ENCODE measurements at places on chromosomes 16 and 17.

- DNase-seq: no peak
These were observed 20.4 kb downstream of the USP10 start for GRCh38 chr16:84720177-84720579.

DNA sequence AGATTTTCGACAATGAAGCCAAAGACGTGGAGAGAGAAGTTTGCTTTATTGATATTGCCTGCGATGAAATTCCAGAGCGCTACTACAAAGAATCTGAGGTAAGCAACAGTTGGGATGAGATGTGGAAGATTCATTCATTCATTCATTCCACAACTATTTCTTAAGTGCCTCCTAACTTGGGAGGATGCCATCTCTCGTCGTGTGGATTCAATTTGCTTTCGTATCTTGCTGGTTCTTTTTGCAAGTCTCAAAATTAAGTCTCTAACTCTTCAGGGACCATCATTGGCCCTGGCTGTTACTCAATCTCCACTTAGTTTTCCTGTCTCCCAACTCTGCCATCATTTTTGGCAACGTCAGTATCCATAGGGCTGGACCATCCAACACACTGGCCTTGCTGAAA, 85.6 kb upstream of the NOL11 start:
- no peak for DNase-seq

GRCh38 chr16:68377667-68378393, 67.0 kb downstream of the PRMT7 start:
- no peak for DNase-seq

DNA sequence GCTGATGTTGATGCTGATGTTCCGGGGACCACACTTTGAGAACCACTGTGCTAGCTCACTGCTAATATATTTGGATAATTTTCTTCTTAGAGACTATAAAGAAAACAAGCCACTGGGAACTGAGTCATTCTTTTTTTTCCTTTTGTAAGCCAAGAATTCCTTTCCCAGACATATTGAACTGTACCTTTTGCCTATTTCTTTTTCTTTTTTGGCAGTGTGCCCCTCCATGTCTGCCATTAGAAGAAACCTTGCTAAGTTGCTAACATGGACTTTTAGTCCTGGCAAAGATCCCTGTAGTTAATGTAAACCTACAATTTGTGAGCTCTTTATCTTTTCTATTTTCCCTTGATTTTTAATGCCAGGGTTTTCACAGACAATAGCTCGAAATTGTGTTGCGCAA, 17.3 kb upstream of the ERCC4 start:
- DNase-seq: no peak

- no peak for DNase-seq
These were observed 4.3 kb upstream of the XYLT1 start for GRCh38 chr16:17475104-17475503.

GRCh38 chr17:8158267-8159031, 4.3 kb downstream of the VAMP2 start:
- peak; percentile 25 for DNase-seq

- no peak for DNase-seq
These were observed 29.9 kb downstream of the PIK3R6 start for GRCh38 chr17:8837563-8838075.

Measured in NCI-H2107 (cell line).